ENCODE measurements at places on chromosomes 1 and 21.

DNA sequence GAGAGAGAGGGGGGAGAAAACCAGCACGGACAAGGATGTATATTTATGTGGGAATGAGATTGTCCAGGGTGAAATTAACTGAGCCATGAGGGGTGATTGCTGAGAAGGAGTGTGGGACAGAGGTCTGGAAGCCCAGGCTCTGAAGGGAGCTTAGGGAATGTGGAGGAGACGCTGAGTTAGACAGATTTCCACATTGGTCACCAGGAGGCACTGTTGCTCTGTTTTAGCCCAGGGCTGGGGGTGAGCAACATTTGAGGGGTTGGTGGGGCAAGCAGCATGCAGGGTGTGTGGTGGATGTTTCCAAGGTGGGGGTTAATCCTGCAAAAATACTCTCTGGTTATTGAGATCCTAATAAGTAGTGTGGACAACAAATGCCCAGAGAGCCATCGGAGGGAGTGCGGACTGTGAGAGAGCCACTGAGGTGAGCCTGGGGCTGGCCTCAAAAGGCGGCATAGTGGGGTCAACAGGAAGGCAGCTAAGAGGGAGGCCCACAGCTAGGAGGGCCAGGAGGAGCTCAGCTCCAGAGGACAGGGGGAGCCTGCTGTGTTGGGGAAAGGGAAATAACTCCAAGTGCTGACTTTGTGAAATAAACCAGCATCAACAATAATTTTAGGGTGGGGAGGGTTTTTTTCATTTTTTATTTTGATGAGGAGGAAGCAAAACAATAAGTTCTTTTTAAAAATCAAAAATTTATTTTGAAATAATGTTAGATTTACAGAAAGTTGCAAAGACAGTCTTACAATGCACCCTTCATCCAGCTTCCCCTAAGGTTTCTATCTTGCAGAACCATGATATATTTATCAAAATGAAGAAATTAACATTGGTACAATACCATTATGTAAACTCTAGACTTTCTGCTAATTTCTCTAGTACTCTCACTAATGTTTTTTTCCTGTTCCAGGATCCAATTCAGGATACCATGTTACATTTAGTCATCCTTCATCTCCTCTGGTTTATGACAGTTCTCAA, 82.8 kb upstream of the CD34 start:
- DNase-seq, result no peak

GRCh38 chr1:54404939-54405897, 976 bp downstream of the SSBP3 start:
- peak; percentile 85 for DNase-seq

GRCh38 chr1:8682573-8682972, 134.9 kb downstream of the RERE start:
- DNase-seq, result no peak

- DNase-seq, result no peak
Observed at GRCh38 chr1:186429017-186429416, 31.9 kb downstream of the PDC start.

DNA sequence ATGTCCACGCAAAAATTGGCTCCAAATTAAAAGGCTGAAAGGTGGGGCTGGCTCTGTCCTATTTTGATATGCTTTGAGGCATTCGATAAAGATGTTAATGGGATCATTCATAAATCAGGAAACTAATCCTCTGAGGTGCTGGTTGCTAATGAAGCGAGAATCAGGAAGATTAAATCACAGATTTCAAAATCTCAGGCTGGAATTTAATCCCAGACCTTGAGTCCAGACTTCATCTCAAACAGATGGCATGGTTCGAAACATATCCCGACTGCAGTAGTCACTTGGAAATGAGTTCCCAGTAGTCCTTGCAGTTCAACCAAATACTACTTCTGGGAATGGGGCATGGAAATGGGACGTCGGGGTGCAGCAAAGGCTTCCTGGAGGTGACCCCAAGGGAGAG, 4.5 kb upstream of the KLF17 start:
- DNase-seq, result no peak

- DNase-seq, result no peak
Observed at GRCh38 chr1:114043054-114043453, 63.8 kb downstream of the OLFML3 start.

- no peak for DNase-seq
Observed at GRCh38 chr1:237386362-237387143, 344.6 kb downstream of the RYR2 start.

GRCh38 chr1:112418099-112418892, 22.3 kb downstream of the CTTNBP2NL start:
- DNase-seq, result no peak

DNA sequence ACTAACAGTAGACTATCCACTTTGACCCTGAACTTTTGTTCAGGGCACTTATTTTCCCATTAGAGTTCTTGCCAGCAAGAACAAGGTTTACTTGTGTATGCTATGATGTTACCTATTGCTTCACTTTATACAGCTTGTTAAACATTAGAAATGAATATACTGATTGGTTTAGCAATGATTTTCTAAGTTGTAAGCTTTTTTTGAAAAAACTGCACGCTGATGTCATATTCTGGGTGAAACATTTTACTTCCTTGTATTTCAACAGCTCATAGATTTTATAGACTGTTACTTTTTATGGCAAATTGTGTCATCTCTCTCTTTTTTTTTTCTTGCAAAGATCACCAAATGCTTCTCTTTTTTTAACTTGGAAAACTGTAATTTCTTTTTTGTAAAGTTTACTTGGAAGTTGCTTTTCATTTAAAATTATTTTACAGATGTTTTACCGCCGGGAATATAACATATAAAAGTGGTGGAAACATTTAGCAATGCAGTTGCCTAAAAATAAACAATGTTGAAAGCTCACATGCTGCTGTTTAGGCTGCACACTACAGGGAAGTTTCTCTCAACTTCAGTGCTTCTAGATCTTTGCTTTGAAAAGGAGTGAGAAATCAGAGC, 215.3 kb upstream of the NFIA start:
- no peak for DNase-seq

- DNase-seq, result no peak
Observed at GRCh38 chr1:219670426-219671149, 57.7 kb upstream of the ZC3H11B start.

GRCh38 chr1:157145076-157145475, 6.9 kb upstream of the ETV3 start:
- no peak for DNase-seq

GRCh38 chr1:220487297-220487820, 40.6 kb upstream of the MARK1 start:
- no peak for DNase-seq

DNA sequence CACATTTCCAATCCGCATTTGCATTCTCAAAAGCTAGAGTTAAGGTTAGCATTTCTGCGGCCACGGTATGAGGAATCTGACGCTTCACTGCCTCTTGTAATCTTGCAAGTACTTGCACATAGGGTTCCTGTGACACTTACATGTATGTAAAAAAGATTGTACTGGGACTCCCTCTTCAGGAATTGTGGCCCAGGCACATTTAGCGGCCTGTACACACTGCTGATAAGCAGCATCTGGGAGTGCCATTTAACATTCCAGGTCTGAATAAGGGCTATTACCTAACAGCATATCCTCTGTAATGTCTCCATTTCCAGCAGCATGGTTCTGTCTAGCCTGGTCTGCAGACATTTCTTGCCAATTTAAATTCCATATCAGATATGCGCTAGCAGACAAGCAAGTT, 75.7 kb downstream of the AXDND1 start:
- DNase-seq, result no peak

GRCh38 chr21:38042246-38042645, 126.0 kb upstream of the KCNJ6 start:
- no peak for DNase-seq

GRCh38 chr1:160618763-160619274, 28.0 kb downstream of the SLAMF1 start:
- no peak for DNase-seq

GRCh38 chr1:151787689-151788088, 2.6 kb downstream of the TDRKH start:
- DNase-seq, result no peak

- no peak for DNase-seq
Observed at GRCh38 chr1:68140536-68140935, 90.1 kb upstream of the DIRAS3 start.

DNA sequence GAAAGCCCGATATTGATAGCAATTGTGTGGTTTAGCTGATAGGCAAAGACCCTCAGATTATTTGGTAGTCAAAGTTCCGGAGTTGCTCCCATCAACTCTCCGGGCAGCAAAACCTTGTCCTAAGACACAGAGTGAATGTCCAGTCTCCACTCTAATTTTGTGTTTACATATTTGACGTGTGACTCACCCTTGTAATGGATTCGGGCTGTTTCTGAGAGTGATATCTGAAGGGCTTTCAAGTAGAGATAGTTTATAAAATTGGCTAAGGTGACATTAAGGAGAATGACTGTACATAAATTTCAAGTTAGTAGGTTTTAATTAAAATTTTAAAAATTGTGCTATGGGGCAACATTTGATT, 154.2 kb downstream of the CNIH3 start:
- DNase-seq, result no peak

GRCh38 chr1:69943030-69943429, 262.3 kb downstream of the LRRC40 start:
- DNase-seq, result no peak

DNA sequence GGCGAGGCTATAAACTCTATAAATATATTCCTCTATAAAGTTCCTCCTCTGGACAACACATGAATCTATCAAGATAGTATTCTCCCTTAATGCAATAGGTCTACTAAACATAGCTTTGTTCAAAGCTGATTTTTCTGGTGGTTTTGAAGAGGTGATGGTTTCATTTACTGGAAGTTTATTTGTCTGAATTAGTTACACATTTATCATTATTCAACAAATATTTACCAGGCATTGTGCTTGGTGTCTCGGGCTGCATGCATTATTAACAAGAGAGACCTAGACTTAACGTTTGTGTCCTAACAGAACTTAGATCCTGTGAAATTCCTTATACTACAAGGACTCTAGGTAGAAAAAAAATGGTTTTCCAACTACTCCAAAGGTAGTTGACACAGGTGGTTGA, 511.4 kb upstream of the B3GALT2 start:
- no peak for DNase-seq

DNA sequence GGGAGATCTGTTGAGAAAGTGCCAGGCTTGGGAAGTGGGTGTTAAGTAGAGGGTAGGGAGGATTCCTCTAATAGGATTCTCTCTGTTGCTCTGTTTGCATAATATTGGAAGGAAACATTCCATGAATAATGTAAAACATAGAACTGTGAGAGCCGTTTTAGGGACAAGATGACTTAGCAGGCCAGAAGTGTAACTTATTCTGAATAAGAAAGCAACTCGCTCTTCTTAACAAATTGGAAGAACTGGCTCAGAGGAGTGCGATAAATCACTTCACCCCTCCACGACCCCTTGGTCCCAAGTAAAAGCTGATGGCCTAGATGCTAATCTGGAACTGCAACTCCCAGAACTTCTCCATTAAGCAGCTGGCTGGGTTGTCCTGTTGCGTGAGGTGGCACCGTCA, 19.1 kb downstream of the SIM2 start:
- no peak for DNase-seq

GRCh38 chr1:241702442-241703373, 50.6 kb downstream of the WDR64 start:
- DNase-seq, result no peak

DNA sequence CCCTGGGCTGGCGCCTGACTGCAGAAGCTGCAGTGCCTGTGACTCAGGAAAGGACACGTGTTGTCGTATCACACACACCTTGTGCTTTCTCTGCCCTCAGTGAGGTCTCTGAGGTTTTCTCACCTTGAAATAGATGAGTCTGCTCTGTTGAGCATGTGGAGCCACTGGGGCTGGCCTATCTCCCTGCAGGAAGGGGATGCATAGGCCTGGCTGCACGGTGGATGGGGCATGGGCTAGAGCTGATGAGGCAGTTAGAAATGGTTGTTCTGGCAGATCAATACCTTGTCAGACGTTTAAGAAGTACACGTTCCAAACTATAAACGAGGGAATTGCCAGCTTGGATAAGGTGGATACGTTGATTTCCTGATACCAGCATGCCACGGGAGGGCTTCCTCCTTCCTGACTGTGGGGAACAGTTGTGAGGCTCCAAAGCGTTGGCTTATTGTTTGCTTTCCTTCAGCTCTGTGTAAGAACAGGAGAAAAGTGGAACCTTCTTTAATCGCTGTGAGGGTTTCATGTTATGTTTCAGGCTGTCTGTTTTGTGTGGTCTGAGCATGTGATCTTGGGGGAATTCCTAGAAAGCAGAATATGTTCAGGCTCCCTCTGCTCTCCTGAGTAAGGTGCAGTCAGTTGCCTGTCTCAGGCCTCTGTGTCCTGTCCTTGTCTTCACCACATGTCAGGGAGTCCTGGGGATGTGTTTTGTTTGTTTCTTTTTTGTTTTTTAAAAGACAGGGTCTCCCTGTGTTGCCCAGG, 44.8 kb downstream of the PCNT start:
- no peak for DNase-seq

GRCh38 chr1:2115702-2116341, 65.6 kb downstream of the PRKCZ start:
- DNase-seq, result no peak

- no peak for DNase-seq
Observed at GRCh38 chr1:37244083-37244480, 209.8 kb upstream of the GRIK3 start.

DNA sequence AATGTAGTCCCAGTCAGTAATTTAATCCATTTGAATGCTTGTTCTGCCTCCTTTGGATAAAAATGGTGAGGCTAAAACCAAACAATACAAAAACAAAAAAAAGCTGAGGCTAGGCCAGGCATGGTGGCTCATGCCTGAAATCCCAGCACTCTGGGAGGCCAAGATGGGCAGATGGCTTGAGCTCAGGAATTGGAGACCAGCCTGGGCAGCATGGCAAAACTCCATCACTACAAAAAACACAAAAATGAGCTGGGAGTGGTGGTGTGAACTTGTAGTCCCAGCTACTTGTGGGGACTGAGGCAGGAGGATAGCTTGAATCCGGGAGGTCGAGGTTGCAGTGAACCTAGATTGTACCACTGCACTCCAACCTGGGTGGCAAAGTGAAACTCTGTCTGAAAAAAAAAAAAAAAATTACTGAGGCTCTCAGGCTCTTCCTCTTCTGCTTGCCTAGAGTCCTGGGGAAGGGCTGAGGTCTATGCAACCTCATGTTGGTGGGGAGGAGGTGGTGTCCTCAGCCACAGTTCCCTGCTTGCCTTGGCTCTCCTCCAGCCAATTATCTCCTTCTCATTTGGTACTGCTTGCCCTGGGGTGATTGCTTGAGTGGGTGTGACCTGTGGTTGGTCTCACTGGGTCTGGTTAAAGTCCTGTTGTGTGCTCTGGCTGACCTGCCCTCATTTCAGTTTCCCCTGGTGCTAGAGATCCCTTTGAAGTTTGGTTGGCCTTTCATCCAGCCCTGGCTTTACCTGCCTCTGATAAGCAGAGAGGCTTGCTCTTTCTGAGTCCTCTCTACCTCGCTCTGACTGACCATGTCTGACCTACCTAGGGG, 20.9 kb downstream of the S1PR1 start:
- peak; percentile 82 for DNase-seq

DNA sequence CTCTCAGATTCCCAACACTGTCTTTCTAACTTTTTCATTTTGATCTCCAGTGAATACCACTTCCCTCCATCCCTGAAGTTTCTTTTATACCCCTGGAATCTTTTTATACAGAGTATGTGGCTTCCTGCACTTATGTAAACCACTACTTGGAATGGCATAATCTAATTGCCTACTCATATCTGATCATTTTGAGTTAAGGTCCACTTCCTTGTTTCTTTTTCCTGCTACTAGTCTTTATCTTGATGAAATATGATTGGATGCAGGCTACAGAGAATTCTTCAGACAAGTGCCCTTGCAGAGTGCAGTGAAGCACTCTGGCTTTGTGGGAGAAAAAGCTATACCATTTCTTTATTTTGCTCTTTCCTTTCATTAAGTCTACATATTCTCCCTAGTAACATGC, 325.3 kb upstream of the ADAMTS5 start:
- DNase-seq, result no peak

GRCh38 chr21:41054018-41054578, 113.9 kb upstream of the BACE2 start:
- DNase-seq, result no peak

- DNase-seq, result no peak
Observed at GRCh38 chr1:207815913-207816291, 64.0 kb downstream of the CD46 start.

Data from spleen (tissue), 13 donors.